ENCODE measurements at places on chromosomes 2 and 18.

DNA sequence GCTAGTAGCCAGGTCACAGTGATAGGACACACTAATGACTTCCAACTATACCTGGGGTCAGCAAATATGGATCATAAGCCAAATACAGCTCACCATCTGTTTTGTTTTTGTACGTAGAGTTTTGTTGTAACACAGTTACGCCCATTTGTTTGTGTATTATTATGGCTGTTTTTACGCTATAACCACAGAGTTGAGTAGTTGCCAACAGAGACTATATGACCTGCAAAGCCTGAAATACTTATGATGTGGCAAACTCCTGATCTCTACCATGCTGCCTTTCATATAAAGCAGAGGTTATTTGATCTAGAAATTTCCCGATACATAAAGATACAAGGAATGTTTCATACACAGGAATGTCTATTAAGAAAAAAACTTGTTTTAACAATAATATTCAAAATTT is 152.2 kb downstream of the HNMT start:
- no peak for DNase-seq

DNA sequence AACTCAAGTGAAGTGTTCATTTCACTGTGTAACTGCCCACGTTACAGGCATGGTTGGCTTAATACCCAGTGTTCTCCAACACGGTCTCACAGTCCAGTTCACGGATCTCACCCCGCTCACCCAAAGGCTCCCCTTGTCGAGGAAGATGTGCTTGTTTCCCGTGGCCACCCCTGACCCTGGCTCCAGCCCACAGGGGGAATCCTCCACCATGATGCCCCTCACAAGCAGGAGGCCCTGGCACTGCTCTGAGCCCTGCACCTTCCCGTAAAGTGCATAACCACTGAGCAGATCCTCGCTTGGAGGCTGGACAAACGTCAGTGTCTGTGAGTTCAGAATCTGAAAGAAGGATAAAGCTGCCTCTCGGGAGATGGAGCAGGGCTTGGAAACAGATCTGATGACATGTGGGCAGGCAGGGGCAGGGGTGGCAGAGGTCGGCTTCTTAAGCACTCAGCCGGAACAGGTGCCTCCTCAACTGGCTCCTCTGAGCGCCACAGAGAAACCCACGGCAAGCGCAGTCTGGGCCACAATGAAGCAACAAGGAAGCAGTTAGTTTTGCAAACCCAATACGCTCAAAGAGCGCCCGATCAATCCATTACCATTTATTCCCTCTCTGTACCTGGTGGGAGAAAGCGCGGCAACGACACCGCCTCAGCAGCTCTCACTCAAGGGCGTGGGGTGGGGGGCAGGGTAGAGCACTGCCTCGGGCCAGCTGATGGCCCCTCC is 17.6 kb downstream of the HDAC4 start:
- DNase-seq = no peak

GRCh38 chr18:21141668-21142422 is 30.2 kb upstream of the ROCK1 start:
- DNase-seq = no peak

GRCh38 chr2:50769406-50770181 is 262.3 kb downstream of the NRXN1 start:
- DNase-seq = no peak

DNA sequence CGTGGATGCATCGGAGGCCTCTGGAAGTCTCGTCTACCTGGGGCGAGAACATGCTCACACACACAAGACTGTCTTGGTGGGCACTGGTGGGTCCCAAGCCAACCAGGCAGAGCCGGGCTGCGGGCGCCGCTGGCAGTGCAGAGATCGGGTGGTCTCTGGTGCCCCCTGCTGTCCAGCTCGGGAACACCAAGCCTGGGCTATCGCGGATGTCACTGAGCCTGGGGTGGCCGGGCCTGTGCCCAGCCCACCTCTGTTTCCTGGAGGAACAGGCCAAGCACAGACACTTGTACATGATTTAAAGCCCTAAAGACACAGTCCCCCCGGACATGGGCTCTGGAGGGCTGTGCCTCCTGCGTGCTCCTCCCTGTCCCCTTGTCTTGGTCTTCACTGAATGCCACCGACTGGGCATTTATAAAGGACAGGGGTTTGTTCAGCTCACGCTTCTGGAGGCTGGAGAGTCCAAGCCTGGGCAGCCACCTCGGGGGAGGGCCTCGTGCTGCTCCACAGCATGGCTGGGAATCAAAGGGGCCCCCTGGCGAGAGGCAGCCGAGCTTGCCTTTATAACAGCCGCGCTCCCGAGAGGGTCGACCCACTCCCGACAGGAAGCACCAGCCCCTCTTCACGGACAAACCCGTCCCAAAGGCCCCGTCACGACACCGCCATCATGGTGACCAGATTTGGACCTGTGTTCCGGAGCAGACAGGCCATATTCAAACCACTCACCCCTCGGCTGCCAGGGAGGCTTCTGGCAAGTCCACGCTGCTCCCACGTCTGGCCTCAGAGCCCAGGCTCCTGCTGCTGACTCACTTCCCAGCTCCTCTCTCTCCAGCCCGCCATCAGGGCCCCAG is 3.6 kb upstream of the OTOS start:
- peak; percentile 70 for DNase-seq

GRCh38 chr2:116787848-116788247 is 1026.6 kb upstream of the DDX18 start:
- DNase-seq = no peak

GRCh38 chr2:180046776-180047175 is 39.7 kb upstream of the CWC22 start:
- DNase-seq = no peak
